ENCODE measurements at places on chromosomes 7 and 10. TPM values are rescaled to one million over a fixed set of nuclear protein-coding genes. Genes with fewer than 3 reads are reported as not detected.

Gene WIPF3
- total RNA-seq, result not detected

Gene PRKAR1B
- 4.1 TPM for total RNA-seq

Gene LHFPL3
- total RNA-seq, result not detected

Gene NME8
- total RNA-seq, result not detected

GRCh38 chr7:4115941-4116610, 566.0 kb upstream of the FOXK1 start:
- no peak for DNase-seq

GRCh38 chr7:74216361-74216761, 6.6 kb downstream of the LAT2 start:
- no peak for DNase-seq

DNA sequence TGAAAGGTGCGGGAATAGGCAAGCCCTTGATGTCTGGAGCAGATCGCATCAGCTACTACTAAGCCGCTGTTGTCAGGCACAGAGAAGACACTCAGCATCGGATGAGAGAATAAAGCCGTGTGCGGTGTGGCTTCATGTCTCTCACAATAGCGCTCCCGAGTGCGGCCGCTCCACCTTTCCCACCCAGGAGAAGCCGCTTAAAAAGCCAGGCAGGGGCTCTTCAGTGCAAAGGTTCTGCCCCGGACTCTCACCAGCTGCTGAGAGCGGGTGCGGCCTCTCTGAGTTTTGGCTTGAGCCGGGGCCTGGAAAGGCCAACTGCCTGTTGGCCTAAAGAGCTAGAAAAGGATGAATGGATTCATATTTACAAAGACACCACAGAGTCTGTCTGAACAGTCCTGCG, 600.6 kb downstream of the DNAJB6 start:
- DNase-seq, result no peak

DNA sequence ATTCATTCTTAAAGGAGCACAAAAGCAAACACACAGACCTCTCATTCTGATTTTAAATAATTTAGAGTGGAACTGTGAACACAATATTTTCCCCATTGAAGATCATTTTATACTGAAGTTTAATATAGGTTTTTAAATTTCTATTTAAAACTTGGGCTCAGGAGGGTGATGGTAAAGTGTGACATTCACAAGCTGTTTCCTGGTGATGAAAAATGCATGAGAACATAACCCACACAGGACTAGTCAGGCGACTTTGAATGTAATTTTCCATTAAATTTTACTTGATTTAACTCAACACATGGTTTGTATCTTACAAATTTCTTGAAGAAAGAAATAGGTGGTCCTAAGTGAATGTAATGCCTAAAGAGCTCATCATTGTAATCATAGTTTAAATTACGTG, 143.6 kb downstream of the CDK14 start:
- DNase-seq, result no peak

DNA sequence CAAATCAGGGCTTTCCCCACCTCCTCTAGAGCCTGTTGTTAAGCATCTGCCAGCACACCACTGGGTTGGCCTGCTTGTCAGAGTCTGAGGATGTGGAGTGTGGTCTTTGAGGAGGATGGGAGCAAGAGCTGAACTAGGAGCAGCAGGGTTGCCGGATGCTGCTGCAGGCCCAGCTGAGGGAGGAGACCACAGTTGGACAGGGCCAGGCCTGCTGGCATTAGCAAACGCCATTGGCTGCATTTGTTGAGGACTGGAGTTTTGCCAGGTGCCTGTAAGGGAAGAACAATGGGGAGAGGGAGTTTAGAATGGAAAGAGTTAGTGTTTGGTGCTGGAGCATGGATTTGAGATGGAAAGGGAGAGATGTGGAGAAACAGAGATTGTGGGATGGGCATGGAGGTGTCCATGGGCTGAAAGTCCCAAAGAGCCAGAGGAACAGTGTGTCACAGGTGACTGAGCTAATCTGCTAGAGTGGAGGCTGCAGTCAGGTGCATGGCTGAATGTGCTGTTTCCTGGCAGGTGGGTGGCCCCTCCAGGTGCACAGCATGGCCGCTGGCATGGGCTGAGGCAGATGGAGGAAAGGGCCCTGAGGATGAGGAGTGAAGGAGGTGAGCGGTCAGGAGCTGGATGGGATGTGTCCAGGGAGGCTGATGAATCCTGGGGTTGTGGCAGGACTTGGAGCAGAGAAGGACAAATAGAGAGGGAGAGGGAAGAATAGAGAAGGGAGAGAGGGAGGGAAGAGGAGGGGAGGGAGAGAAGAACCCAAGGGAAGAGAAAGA, 40.7 kb downstream of the LEP start:
- no peak for DNase-seq

GRCh38 chr10:79052291-79053080, 16.3 kb upstream of the ZMIZ1 start:
- no peak for DNase-seq

DNA sequence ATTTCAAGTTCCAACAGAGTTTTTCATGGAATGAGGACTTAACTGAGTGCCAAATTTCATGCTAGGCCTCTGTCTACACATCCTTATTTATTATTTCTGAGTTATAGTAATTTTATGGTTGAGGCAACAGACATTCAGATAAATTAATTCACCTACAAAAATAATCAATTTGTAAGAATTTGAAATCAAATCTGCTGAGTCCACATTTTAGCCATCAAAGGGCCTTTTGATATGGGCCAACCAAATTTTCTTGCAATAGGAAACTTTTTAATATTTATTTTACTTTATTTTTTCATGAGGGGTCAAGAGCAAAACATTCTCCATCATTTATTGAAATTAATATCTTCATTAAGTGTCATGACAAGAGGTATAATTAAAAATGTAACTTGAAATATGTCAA, 875.5 kb downstream of the NRG3 start:
- DNase-seq, result no peak

DNA sequence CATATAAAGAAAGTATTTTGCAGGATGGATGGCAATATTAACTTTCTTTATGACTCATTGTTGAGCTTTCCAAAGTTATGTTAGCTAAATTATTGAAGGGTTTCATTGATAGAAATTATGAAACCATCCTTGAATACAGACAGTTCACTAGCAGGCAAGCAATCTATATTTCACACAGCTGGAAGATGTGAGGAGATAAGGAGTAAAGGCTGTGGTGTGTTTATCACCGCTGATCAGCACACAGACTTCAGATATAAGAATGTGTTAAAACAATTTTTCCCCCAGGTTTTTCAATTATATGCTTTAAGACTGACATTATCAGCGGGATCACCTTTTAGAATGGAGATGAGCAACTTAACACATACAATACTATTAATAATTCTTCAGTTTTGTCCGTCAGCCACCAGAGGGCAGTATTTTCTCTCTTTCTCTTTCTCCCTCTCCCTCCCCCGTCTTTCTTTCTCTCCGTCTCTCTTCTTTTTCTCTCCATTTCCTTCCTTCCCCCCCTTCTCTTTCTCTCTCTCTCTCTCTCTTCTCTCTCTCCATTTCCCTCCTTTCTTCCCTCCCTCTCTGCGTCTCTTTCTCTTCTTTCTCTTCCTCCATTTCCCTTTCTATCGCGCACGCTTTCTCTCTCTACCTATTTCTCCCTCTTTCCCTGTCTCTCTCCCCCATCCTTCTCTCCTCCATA, 62.9 kb upstream of the FAM171A1 start:
- DNase-seq, result peak; percentile 60

- peak; percentile 21 for DNase-seq
Measured at GRCh38 chr10:58384095-58384494, 1.1 kb upstream of the TFAM start.

DNA sequence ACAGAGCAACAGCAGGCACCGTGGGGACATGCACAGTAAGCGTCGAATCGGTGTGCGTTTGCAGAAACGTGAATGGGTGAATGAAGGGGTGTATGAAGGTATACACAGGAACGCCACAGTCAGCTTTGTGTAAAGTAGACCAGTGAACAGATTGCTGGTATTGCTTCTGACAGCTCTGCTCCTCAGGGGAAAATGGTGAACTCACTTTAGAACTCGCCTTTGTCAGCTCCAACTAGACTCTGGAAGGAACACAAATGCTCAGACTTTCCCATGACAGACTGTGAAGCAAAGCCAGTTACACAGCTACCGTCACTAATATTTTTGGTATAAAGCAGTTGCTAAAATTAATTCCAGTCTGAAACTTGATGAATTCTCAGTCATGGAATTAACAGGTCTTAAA, 78.9 kb downstream of the CUX1 start:
- no peak for DNase-seq

DNA sequence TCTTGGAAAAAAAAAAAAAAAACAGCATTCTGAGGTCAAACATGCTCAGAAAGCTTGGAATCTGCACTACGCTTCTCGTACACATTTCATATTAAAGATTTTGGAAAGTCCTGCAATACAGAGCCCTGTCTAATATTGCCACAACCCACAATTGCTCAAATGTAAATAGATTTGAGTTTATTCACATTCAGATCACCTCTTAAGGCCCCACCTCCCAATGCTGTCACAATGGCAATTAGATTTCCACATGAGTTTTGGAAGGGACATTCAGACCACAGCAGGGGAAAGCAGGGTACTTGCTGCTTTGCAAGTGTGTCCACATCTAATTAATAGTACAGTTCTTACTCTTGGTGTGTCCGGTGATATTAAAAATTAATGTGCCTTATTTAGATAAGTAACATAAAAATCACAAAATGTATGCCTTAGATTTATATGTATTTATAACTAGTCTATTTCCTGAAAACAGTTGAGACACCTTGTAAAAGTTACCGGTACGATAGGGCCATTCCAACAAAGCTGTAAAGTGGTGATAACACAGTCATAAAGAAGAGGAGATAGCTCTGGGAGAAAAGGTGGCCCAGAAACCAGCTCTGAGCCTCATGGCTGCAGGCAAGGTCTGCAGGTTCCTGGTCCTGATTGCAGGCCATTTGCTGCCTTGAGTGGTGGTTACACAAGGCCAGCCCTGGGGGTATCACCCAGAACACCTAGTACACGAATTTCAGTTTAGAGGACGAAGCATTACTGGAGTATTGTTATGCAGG, 27.9 kb downstream of the EGFR start:
- no peak for DNase-seq

DNA sequence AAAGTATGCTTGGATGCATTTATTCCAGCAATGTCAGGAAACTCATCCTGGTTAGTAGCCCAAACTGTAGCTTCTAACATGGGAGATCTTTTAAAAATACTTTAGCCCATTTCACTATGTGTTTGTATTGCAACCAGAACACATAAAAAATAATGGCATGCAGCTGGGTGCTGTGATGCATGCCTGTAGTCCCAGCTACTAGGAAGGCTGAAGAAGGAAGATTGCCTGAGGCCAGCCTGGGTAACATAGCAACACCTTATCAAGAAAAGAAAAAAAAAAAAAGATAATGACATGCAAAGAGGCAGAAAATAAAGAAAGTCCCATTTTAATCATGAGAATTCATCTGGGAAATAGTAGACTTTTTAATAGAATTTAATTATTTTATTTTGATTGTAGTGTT, 517.0 kb upstream of the TEX47 start:
- no peak for DNase-seq
